ENCODE measurements at places on chromosomes 11 and 22. TPM values are rescaled to one million over a fixed set of nuclear protein-coding genes. Genes with fewer than 3 reads are reported as not detected.

KLHL35 gene
- total RNA-seq = 0.81 TPM

DNAJB7 gene
- total RNA-seq = not detected

GRCh38 chr22:21730535-21731308 lies 4.9 kb downstream of the YPEL1 start:
- no peak overlapping the region for H3K4me3 ChIP-seq
- H3K36me3 ChIP-seq = no peaks in the 10 kb centered on the region

- no peak overlapping the region for H3K4me3 ChIP-seq
- H3K27ac ChIP-seq = no peak overlapping the region
- no peaks in the 10 kb centered on the region for H3K4me1 ChIP-seq
- no peak for DNase-seq
Observed at GRCh38 chr22:31448382-31448781, 41.3 kb downstream of the EIF4ENIF1 start.

- no peaks in the 10 kb centered on the region for H3K27me3 ChIP-seq
- H3K4me1 ChIP-seq = no peaks in the 10 kb centered on the region
- no peak overlapping the region for H3K27ac ChIP-seq
- no peaks in the 10 kb centered on the region for H3K36me3 ChIP-seq
- no peak overlapping the region for H3K4me3 ChIP-seq
- DNase-seq = no peak
Observed at GRCh38 chr11:16997624-16998023, 16.6 kb downstream of the PLEKHA7 start.

GRCh38 chr22:39356464-39356863 lies 6.7 kb downstream of the SYNGR1 start:
- H3K27ac ChIP-seq = no peak overlapping the region
- peaks cover 10% of the 10 kb centered on the region for H3K27me3 ChIP-seq
- no peak overlapping the region for H3K4me3 ChIP-seq
- H3K4me1 ChIP-seq = no peaks in the 10 kb centered on the region
- no peaks in the 10 kb centered on the region for H3K36me3 ChIP-seq
- no peak for DNase-seq

Measured in CD4-positive, alpha-beta T cell (primary cell).